ENCODE measurements at places on chromosomes 2 and 18. TPM values are rescaled to one million over a fixed set of nuclear protein-coding genes. Genes with fewer than 3 reads are reported as not detected.

NRP2 gene
- total RNA-seq, result 10.9 TPM

MAB21L4 gene
- total RNA-seq, result 0.31 TPM

DNAH7 gene
- total RNA-seq, result 0.16 TPM

PGAP1 gene
- total RNA-seq, result 5.7 TPM

PLEK gene
- total RNA-seq, result 4.4 TPM

GALNT14 gene
- 1.0 TPM for total RNA-seq

WNT10A gene
- 0.90 TPM for total RNA-seq

UGT1A10 gene
- total RNA-seq, result not detected

FAP gene
- 5.7 TPM for total RNA-seq
